Motor neuron (in vitro differentiated cells): ENCODE measurements at places on chromosomes 16 and 17. TPM values are rescaled to one million over a fixed set of nuclear protein-coding genes. Genes with fewer than 3 reads are reported as not detected.

DNA sequence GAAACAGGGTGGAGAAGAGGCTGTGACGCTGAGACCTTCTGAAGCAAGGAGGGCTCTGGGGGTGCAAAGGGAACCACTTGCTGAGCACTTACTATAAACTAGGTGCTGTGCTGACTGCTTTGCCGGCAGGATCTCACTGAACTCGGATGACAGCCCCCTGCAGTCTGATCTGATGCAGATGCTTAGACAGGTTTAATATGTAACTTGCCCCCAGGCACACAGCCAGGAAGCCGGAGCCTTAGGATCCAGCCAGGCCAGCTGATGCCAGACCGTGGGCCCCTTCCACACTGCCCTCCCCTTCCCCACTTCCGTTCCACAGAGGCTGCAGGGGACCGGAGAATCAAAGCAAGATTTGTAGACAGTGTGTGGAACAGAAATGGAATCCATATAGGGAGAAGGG lies 23.1 kb downstream of the SPACA3 start:
- ATAC-seq, result no peak

- ATAC-seq, result no peak
Measured at GRCh38 chr17:41060052-41060604, at the start of gene KRTAP2-3. KRTAP2-3 (minus strand) TSS chr17:41060114; CDS start chr17:41060050, 64 bp downstream.

DNA sequence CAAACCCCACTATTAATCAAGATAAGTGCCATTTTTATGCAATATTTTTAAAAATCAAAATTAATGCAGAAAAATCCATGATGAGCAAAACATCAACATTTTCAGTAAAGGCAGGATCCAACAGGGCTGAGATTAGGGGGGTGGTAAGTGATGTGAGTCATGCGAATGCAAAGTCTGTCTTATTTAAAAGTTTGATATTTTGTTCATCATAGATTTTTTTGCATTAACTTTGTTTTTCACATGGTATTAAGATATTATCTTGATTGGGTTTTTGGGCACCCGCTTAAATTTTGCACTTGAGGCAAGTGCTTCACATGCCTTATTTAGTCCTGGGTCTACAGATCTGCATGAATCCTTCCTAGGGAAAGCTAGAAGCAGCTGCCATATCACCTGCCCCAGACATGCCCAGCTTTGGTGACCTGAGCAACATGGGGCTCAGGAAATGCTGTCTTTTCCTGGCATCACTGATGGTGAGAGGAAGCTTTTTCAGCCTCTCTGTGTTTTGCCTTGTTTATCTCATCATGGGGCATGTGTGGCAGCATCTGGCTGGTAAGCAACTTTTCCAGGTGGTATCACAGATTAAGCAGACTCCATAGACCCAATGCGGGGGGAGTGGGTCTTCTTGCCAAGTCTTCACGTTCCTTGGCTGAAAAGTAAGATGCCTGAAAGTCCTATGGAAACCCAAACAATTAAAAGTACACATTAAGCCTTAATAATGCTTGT lies 57.6 kb upstream of the NFAT5 start:
- ATAC-seq, result no peak

Gene MIF4GD
- 16.9 TPM in 2 replicates for total RNA-seq

GRCh38 chr17:47948706-47949196 lies 7.4 kb downstream of the PNPO start:
- ATAC-seq, result peak; percentile 11

- ATAC-seq, result peak; percentile 94
Measured at GRCh38 chr17:48456589-48456988, 26.6 kb upstream of the SKAP1 start.

- no peak for ATAC-seq
Measured at GRCh38 chr17:52227926-52228325, 69.4 kb upstream of the CA10 start.

Gene PRAC1
- total RNA-seq, result not detected in 2 replicates

GRCh38 chr16:46775214-46775613 lies 27.1 kb upstream of the MYLK3 start:
- no peak for ATAC-seq

Gene NEUROD2
- 0.20 and 0.32 TPM in 2 replicates for total RNA-seq

Gene ACSM2A
- total RNA-seq, result 0.31 TPM in 1 of 2 replicates, not detected in the other

GRCh38 chr16:86611525-86611855 lies 33.1 kb downstream of the FOXL1 start:
- ATAC-seq, result no peak

Gene GJC1
- total RNA-seq, result 7.5 and 8.0 TPM in 2 replicates

DNA sequence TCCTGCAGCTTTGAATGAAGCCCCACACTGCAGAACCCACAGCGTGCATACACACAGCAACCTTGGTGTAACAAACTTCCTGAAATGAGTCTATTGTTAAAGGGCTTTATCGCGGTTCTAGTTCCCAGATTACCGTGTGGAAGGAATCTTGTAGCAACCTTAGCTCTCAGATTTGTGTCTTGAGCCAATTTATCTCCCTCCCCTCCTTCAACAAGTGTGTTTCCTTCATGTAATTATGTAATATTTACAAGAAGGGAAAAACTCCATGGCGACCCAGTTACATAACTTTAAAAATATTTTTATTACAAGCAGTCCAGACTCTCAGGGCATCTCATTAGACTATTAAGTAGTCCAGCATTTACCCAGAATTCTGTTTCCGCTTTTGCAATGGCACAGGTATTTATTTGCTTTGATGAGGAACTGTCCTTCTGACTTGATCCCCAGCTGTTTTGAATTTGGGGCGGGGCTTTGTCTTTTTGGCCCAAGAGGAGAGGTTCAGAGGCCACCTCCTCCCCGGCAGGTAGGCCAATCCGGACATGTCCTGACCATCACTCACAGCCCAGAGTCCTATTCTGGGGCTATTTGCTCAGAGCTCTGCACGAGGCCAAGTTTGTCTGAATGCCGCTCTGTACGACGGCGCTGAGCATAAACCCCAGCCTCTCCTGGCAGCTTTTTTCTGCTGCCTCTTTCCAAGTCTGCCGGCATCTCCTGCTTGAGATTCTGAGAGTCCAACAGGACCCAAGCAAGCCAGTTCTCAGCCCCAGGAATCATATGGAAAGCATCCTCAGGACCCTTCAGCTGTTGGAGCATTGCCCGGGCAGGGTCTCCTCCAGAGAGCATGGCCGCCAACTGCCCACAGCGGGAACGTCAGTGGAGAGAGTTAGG lies 35.6 kb downstream of the CLEC16A start:
- no peak for ATAC-seq

DNA sequence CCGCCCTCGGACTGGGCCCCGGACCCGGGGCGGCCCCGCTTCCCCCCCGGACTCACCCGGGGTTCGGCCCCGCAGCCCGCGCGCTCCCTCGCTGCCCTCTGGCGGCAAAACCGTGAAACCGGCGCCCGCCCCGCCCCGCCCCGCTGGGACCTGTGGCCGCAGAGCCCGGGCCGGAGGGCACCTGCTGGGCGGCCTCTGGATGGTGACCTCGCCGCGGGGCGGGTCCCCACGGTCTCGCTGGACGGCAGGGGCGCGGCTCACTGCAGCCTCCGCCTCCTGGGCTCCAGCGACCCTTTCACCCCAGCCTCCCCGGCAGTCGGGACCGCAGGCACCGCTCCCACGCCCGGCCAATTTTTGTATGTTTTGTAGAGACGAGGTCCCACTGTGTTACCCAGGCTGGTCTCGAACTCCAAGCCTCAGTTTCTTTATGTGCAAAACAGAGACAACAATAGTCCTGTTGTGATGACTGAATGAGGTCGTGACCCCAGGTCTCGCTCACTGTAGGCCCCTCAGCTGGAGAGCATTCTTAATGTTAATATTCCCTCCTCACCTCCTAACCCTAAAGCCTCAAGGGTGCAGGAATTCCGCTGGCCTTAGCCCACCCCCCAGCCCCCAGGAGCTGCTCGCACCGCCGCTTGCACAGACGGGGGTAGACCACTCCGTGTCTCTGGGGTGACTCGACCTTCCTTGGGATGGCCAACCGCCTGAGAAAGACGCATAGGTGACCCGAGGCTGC lies 33.7 kb upstream of the RPH3AL start:
- peak; percentile 78 for ATAC-seq

- ATAC-seq, result no peak
Measured at GRCh38 chr16:85969591-85969990, 70.6 kb downstream of the IRF8 start.

GRCh38 chr17:66753126-66753920 lies 81.6 kb upstream of the CACNG5 start:
- no peak for ATAC-seq

Gene KCNJ18
- total RNA-seq, result 0.18 and 0.54 TPM in 2 replicates

DNA sequence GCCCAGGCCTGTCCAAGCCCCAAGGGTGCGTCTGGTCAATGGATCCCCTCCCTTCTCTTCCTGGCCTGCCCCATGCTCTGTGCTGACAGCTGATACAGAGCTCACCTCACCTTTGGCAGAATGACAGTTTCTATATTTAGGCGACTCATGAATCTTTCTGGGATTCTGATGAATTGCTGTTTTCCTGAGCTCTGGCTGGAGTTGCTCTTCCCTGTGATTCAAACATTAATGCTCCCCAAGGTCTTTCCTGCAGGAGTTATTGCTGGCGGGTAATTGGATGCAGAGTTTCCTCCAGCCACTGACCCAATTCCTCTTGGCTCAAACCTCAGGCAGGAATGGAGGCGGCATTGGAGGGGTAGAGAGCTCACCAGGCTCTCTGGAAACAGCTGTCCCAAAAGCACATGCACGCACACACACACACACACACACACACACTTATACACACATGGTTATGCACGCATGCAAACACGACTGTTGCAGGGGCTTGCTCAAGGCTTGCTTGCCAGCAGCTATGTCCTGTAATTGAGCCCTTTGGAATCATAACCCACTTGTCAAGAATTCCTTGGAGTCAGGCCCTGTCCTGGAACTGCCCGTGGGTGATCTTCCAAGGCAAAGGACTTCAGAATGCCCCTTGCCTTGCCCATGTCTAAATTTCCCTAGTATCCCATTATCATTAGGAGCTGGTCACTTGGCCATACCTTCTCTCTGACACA lies 128.8 kb downstream of the ASIC2 start:
- peak; percentile 89 for ATAC-seq

Gene CCL17
- total RNA-seq, result 1.4 TPM in 1 of 2 replicates, not detected in the other

Gene PYY
- 0.27 TPM in 1 of 2 replicates, not detected in the other for total RNA-seq

DNA sequence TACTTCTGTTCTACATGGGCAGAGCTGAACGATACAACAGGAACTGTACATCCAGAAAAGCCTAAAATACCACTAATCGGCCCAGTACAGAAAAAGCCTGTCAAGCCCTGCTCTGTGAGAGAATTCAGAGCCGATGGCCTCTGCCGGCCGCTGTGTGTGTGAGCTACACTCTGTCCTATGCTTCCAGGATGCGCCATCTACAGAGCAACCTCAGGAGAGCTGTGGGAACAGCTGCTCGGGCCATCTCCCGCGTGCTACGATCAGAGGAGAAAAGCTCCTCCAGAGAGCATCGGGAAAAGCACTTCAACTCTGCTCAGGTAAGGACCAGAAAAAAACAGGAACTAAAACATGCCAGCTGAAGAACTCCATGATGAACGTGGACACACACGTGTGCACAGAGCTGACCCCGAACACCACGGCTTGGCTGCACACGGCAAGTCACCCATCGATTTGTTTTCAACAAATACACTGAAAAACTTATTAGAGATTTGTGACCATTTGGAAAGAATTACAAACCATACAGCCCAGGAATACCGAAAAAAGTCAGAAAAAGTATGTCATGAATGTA lies 115.9 kb downstream of the ANKRD11 start:
- peak; percentile 86 for ATAC-seq

DNA sequence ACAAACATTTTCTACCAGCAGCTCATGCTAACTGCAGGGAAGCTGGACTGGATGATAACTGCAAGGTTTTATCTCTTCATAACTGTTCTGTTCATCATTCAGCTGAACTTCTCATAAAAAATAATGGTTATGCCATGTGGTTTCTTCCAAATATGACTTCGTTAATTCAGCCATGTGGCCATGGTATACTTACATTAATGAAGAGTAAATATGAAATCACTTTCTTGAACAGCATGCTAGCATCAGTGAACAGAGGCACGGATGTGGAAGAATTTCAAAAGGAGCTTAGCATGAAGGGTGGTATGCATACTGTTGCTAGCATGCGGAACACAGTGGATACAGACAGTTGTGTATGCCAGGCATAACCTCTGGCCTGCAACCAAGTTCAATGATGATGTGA lies 1417.0 kb upstream of the CDH8 start:
- no peak for ATAC-seq

GRCh38 chr17:62625184-62625869 lies 2.1 kb upstream of the MRC2 start:
- no peak for ATAC-seq

DNA sequence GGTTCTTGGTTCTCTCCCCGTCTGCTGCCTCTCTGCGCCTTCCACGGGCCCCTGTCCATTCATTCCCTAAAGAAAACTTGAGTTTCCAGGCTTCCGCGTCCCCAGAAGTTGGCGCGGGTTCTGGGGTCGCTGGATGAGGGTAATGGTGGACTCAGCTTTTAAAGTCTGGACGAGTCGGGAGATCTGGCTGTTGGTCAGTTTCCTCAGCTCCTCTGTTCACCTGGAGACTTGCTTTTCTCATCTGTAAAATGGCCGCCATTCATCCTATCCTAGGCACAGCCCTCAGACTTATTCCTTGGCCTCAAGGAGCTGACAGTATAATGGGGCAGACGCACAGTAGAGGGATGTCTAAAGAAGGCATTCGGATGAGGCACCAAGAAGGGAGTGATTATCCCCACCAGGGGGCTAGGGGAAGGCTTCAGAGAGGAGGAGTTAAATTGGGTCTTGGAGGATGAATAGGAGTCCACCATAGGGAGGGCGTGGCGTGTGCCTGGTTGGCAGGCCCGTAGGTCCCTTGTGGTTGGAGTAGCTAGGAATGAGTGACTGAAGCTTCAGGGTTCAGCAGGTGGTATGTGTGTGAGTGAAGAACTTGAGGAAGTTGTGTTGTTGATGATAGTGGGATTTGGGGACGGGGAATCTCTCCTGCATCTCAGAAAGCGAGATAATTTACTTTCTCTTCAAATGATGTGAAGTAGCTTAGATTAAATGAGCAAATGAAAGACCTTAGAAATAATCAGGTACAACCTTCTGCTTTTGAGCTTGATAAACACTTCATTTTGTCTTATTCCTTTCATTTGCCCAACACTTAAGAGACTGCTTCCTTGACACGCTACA lies 652 bp downstream of the VPS35L start:
- peak; percentile 10 for ATAC-seq

Gene REXO5
- 5.6 and 6.5 TPM in 2 replicates for total RNA-seq

DNA sequence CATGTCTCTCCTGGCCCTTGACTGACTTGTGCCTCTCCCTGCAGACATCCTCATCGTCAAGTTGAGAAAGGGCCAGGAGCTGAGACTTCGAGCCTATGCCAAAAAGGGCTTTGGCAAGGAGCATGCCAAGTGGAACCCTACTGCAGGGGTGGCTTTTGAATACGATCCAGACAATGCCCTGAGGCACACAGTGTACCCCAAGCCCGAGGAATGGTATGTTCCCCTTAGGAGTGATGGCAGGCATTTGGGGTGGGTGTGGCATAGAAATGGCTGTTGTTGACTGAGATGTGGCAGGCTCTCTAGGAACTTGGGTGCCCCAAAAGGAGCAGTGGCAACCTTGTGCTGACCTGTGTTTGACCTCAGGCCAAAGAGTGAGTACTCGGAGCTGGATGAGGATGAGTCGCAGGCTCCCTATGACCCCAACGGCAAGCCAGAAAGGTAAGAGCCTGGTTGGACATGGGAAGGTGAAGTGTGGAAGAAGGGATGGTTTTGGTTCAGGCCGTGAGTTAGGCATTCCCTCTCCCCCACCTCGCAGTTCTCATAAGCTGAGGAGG lies 7.5 kb downstream of the POLR2C start:
- no peak for ATAC-seq

Gene CDRT4
- 2.5 and 2.6 TPM in 2 replicates for total RNA-seq
